CD4-positive, alpha-beta T cell treated with Interleukin-15 for 4 hours (primary cell): ENCODE measurements at places on chromosomes 2 and 18.
A peak's percentile ranks its signal among the peaks of the same experiment; 100 is the strongest.

GRCh38 chr2:197497326-197497725 lies 2.3 kb downstream of the HSPD1 start:
- no peak for DNase-seq

- no peak for DNase-seq
These were observed 34.8 kb upstream of the MYO3B start for GRCh38 chr2:170143045-170143717.

GRCh38 chr2:59905731-59906130 lies 647.7 kb downstream of the BCL11A start:
- no peak for DNase-seq

DNA sequence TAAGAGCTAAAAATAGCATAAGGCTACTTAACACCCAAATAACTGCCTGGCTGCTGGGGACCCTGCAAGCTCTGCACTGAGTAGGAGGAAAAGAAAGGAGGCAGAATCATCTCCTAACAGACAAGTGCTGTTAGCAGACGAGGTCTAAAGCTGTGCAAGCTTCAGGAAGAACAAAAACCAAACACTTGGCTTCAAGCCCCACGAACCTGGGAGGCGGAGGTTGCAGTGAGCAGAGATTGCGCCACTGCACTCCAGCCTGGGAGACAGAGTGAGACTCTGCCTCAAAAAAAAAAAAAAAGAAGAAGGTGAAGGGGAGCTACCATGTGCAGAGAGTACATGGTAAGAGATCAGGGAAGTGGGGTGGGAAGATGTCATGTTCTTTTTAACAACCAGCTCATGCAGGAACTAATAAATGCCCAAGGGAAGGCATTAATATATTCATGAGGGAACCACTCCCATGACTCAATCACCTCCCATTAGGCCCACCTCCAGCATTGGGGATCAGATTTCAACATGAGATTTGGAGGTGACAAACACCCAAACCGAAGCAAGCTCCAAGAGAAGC lies 28.8 kb upstream of the INO80C start:
- DNase-seq = no peak

- no peak for DNase-seq
These were observed 18.4 kb downstream of the NEU4 start for GRCh38 chr2:241827394-241827793.

- no peak for DNase-seq
These were observed 106.3 kb upstream of the GLI2 start for GRCh38 chr2:120629241-120629895.

DNA sequence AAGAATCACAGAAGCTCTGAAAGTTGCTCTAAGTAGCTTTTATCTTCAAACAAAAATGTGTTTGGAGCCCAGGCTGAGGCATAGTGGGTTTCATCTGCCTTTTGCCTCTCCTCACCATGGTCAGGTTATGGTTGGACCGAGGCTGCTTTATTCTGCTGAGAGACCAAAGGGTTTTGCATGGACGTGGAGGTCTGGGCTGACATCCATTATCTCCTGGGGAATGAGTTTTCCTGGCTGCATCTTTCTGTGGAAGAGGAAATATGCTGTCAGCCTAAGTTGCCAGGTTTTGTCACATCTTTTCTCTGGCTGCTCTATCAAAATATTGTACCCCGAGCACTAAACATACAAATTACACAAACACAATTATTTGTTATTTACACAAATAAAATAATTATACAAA lies 223.2 kb downstream of the LDLRAD4 start:
- DNase-seq = no peak

GRCh38 chr18:69871363-69871762 lies 76.3 kb downstream of the CD226 start:
- DNase-seq = no peak

GRCh38 chr2:218720048-218721041 lies 9.7 kb downstream of the TTLL4 start:
- no peak for DNase-seq

DNA sequence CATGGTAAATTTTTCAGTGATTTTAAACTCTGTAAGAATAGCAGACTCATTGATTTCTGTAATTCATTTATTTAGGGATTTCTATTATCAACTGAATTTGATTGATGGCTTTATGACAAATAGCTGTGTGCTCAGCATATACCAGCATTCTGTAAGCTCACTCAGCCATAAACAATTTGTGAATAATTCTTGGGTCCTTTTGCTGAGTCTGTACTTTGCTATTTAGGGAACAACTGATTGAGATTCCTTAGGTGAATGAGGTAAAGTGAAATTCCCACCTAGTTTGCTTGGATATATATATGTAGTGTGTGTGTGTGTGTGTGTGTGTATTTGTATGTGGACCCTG lies 76.7 kb upstream of the CAVIN2 start:
- DNase-seq = no peak

GRCh38 chr2:195642027-195642678 lies 14.9 kb upstream of the SLC39A10 start:
- DNase-seq = no peak

DNA sequence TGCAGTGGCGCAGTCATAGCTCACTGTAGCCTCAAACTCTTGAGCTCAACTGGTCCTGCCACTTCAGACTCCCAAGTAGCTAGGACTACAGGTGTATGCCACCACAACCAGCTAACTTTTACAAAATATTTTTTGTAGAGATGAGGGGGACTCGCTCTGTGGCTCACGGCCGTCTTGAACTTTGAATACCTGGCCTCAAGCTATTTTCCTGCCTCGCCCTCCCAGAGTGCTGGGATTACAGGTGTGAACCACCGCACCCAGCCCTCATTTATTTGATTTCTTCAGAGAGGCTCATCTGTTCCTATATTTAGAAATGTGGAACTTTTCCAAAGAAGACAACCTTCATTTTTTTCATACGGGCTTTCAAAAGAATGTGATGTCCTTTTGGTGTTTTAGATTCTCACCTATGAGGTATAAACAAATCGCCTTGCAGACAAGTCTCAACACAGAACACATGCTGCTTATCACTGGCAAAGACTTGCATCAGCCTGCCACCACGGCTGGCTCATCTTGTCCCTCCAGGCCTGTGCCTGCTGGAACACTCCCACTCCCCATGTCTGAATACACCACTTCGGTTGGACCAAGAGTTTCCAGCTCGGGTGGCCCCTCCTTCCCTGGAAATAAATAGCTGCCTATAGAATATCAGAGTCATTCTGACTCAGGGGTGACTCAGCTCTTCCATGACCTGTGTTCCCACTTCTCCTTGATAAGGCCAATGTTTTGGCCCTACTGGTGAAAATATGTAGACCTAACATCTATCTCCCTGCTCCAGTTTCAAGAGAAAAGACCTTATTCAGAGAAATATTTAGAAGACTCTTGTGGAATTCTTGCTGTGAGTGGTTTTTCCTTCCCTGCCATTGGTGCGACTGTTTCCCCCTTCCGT lies 202.6 kb downstream of the TGIF1 start:
- no peak for DNase-seq

GRCh38 chr2:46520130-46520711 lies 40.9 kb downstream of the TMEM247 start:
- DNase-seq = no peak

- no peak for DNase-seq
These were observed 52.7 kb downstream of the PID1 start for GRCh38 chr2:229218329-229218921.

DNA sequence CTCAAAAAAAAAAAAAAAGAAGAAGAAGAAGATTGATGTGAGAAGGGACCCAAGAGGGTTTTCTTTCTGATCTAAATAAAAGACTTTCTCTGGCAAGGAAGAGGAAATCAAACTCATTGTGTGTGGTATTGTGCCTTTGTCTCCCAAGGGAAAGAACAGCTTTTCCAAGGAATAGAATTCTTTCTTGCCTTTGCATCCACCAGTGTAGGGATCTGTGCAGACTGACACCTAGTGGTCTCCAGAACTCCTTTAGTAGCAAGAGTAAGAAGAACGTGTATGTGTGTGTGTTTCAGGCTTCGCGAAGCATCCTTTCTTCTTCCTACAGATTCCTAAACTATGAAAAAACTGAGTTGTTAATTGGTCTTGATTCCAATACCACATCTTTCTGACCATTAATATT lies 33.5 kb upstream of the CRIM1 start:
- DNase-seq = no peak

- DNase-seq = no peak
These were observed 461.0 kb downstream of the DLGAP1 start for GRCh38 chr18:3993941-3994687.

GRCh38 chr2:208545403-208546042 lies 138.9 kb downstream of the PTH2R start:
- DNase-seq = no peak

DNA sequence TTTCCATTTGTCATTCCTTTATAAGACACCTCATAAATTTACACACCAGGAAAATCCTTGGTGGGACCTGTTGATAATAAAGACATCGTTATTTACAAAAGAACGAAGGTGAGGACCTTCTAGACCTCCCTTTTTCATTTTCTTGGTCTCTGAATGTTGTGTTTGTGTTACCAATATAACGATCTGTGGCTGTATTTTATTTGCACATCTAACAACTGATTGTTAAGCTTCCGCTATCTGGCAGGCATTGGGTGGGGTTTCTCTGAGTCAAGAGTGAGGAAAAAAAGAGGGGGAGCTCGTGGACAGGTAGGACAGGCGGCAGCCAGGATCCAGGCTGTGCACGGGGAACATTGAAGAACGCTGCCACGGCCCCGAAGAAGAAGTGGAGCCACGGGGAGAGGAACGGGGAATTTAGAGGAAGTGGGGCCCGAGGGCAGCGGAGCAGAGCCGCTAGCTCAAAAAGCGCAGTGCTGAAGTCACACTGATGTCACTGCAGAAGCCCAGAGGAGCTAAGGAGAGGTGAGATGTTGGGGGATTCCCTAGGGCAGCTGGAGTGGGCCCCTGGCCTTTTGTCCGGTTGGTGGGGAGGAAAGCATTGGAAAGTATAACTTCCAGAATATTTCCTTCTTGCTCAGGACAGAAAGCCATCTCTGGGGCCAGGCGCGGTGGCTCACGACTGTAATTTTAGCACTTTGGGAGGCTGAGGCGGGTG lies 20.9 kb upstream of the DNMT3A start:
- DNase-seq = peak; percentile 51

DNA sequence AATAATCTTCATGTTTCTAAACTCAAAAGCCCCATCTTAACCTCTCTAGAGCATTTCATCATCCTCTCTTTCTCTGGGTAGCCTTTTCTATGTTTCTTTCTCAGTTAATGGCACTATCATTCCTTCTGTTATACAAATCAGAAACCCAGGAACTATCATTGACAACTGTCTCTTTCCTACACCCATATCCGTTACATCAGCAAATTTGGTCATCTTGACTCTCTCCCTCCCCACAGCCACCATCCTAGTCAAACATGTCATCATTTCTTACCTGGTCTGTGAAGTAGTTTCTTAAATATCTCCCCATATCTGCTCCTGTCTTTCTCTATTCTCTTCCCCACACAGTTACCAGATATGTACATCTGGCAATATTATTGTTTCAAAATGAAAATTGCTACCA lies 62.8 kb downstream of the THSD7B start:
- no peak for DNase-seq

GRCh38 chr2:47056374-47056773 lies 98.7 kb downstream of the STPG4 start:
- DNase-seq = no peak

DNA sequence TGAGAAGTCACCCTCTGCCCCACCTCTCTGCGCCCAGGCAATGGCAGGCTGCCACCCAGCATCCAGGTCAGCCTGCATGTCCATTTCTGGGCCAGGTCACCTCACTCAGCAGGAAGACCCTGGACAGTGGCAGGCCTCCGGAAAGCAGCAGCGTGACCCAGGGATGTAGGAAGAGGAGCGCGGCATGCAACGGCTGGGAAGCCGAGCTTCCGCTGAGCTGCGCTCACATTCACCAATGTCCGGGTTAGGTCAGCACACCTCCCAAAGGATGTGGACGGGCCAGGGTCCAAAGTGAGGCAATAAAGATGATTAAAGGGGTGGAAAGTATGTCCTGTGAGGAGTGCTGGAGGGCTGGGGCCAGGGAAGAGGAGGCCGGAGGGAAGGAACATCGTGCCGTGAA lies 174.5 kb downstream of the CTIF start:
- no peak for DNase-seq

GRCh38 chr2:102806250-102806837 lies 44.5 kb downstream of the TMEM182 start:
- DNase-seq = peak; percentile 17

DNA sequence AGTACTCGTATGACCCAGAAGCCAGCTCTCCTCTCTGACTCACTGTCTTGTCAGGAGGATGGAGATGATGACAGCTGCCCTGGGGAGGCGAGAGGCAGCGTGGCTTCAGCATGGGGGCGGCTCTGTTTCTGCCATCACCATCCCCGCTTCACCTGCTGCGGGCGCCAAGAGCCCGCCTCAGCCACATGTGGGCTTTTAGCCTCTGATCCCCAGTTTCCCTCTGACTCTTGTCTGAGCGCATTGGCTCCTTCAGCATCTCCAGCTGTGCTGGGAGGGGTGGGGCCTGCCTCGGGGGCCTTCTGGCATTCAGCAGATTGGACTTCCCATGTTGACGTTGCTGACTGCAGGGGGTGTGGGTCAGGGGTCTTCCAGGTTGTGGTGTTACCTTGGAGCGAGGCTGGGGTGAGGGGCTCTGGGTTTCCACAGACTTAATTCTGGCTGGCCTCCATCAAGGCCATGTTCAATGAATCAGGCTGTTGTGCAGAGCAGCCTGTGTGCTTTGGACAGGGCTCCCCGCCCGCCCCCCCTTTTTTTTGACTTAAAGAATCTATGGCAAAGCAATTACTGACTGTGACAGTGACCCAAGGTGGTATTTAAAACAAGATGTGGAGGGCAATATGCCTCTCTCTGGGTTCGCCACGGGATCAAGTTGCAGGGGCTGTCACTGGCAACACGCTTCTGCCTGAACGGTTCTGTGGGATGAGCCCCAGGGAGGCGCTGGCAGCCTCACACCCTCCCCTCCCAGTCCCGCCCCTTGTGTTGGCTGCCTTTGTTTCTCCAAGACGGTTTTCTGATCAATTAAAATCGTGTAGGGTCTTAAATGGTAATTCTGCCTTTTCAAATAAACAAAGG lies 228.3 kb downstream of the LDLRAD4 start:
- no peak for DNase-seq

DNA sequence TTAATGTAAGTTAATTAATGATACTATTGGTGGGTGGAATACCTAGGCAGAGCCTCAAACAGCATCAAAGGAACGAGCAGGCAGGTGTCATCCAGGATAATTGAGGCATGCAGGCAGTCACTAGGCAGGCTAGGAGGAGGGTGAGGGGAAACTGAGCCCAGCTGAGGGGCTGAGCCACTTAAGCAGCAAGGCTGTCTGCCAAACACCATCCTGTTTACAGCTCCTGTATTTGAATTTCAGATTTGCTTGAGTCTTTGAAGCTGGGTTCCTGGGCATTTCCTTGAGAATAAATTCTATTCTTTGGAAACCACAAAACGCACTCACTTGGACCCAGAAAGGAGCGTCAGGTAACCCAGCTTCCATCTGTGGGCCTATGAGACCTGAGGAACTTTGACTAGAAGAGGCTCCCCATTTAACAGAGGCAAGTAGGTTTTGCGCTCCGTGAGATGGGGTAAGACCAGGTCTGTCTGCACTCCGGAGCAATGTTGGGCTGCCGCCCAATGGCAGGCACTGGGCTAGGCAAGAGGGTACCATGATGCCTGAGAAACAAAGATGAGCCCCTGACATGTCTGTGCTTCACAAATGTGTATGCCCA lies 2.0 kb downstream of the EDAR start:
- peak; percentile 20 for DNase-seq

DNA sequence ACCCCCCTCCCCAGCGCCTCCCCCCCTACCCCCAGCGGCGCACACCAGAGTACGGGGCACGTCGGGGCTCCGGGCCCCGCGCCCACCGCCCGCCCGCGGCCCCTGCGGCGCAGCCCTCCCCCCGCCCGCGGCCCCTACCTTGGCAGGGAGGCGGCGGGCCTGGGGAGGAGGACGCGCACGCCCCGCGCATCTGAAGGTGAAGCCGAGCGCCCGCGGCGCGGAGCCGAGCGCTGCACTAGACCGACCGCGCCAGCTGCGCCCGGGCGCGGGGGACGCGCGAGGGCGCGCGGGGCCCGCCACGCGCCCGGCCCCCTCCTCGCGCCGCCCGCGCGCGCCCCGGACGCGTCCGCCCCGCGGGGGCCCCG lies at the start of gene ZNF516:
Gene ZNF516, minus strand, starts transcription at position 237 of the 365 bp plus-strand sequence. CDS start 52,188 bp downstream, outside the sequence.
- no peak for DNase-seq
